ENCODE measurements at places on chromosomes 12 and 14.

GRCh38 chr14:96221109-96221650, 16.5 kb downstream of the BDKRB2 start:
- DNase-seq: no peak

DNA sequence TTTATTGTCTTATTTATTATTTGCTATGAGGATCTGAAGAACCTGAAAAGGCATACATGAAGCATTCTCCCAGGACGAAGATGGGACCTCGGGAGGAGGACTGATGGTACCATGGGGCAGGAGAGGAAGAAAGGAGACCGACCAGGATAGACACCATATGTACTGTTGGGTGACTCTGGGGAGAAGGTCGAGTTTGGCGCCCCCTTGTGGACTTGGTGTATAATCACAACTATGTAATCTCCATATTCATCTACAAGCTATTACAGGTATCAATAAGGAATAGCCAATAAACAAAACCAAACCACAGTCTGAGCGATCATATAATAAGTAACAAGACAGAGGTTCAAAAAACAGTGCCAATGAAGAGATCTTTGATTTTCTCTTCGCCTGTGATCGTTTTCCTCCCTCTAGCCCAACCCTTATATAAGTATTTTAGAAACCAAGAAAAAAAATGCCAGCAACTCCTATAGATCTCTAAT, 139.1 kb downstream of the SPTSSA start:
- DNase-seq: peak; percentile 79

DNA sequence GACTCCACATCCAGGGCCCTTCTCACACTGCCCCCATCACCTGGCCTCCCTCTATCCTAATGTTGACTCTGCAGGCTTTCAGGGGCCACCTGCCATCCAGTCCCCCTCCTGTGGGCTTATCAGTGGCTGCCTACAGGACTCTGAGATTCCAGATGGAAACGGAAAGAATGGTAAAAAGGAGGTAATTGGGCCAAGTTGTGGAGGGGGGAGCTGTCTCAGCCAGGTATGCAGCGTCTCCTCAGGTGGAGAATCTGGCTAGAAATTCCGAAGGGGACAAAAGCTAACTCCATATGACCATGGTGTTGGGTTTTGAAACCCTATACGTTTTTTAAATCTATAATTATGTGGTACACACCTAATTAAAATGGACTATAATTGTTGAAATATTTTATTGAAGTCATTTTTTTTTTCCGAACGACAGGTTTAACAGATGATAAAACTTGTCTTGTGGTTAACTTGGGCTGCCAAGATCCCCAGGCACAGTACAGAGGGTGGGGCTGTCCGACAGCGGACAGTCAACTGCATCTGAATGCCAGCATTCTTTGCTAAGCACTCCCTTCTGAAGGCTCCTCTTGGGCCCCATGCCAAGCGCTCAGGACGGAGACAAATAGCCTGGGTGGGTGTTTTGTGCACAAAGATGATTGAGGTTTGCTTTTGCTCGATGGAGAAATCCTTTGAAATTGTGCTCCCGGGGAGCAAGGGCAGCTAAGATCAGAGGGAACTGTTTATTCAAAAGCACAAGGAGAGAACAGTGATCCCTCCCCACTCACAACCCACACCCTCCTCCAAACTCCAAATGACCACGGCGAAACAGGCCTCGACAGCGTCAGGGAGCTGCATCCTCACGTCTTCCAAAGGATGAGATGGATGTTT, 365.6 kb downstream of the BCL11B start:
- no peak for DNase-seq

DNA sequence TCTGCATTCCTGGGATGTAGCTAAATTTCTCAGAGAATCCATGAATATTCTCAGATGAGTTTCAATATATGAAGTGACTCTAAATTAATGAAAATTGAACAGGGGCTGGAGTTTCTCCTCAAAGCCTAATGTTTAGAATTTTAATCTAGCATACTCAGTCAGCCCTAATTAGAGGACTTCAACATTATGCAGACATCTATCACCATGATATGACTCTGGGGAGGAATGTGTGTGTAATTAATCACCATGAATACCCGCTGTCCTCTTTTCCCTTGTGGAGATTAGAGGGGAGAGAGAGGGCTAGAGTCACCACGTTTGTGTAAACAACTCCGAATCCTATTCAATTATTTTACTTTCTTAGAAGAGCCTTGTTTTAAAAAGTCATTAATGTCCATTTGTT, 698.6 kb upstream of the MDGA2 start:
- DNase-seq: no peak

DNA sequence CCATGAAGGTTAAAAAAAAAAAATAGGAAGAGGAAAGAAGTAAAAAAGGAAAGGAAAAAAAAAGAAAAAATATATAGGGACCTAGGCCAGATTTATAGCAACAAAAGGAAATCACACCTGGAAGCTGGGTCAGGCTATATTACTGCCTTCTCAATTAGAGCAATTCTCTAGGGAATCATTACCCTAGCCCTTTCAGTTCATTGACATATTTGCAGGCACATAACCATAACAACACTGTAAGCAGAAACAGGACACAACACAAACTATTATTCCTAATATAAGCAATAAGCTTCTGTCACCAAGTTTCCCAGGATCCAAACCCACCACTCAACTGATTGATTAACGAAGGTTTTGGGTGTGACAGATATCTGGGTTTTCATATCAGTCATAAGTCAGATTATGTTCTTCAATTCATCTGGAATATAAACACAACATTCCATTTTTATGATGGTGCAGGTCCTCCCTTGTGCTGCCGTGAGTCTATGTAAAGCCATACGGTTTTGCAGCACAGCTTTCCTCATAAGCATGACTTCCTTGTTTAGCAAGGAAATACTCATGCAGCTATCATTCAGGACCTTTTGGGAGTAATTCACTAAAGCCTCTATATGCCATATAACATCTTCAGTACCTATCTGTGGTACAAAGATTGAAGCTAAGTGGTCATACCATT, 4.2 kb downstream of the PCNX4 start:
- DNase-seq: no peak

GRCh38 chr14:87643005-87643404, 350.0 kb downstream of the GALC start:
- no peak for DNase-seq

DNA sequence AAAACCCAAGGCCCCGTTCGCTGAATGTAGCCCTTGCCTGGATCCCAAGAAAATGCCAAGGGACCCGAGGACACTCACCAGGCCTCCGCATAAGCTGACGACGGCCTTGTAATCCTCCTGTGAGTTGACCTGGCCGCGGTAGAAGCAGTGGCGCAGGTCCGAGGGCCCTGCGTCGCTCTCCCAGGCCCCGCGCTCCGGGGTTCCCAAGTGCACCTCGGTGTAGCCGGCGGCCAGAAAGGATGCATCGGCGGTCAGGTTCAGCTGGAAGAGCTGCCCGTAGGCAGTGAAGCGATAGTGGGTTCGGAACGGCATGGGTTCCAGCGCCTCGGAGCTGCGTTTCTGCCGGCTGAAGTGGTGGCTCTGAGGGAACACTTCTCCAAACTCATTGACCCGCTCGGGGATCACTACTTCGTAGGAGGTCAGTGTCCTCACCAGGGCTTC, 1.2 kb downstream of the ADAMTS20 start:
- no peak for DNase-seq
